ENCODE measurements at places on chromosomes 3 and 15. TPM values are rescaled to one million over a fixed set of nuclear protein-coding genes. Genes with fewer than 3 reads are reported as not detected.
A peak's percentile ranks its signal among the peaks of the same experiment; 100 is the strongest.

GRCh38 chr3:42730294-42730693 is 27.7 kb upstream of the HHATL start:
- no peak overlapping the region for H3K27ac ChIP-seq
- no peaks in the 10 kb centered on the region for H3K27me3 ChIP-seq
- H3K4me3 ChIP-seq: no peak overlapping the region
- no peaks in the 10 kb centered on the region for H3K36me3 ChIP-seq
- H3K4me1 ChIP-seq: no peaks in the 10 kb centered on the region
- DNase-seq: peak; percentile 47

- no peaks in the 10 kb centered on the region for H3K36me3 ChIP-seq
- H3K27me3 ChIP-seq: no peaks in the 10 kb centered on the region
- H3K4me3 ChIP-seq: no peak overlapping the region
- no peaks in the 10 kb centered on the region for H3K4me1 ChIP-seq
These were observed 176.3 kb upstream of the LMCD1 start for GRCh38 chr3:8325306-8325705.

- H3K27me3 ChIP-seq: no peaks in the 10 kb centered on the region
- DNase-seq: no peak
- H3K4me3 ChIP-seq: no peak overlapping the region
- H3K36me3 ChIP-seq: no peaks in the 10 kb centered on the region
- H3K4me1 ChIP-seq: no peaks in the 10 kb centered on the region
These were observed 187.8 kb downstream of the PYDC2 start for GRCh38 chr3:191648787-191649186.

DNA sequence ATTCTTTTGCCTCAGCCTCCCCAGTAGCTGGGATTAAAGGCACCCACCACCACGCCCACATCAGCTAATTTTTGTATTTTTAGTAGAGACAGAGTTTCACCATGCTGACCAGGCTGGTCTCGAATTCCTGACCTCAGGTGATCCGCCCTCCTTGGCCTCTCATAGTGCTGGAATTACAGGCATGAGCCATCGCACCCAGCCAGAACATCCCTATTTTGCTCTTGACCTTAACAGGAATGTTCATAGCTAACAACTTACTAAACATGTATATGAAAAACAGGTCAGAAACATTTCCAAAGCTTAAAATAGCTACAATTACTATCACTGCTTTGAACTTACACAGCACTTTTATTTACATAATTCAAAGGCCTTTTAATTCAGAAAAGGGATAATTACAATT is 33.7 kb downstream of the UQCC5 start:
- no peak overlapping the region for H3K27ac ChIP-seq
- H3K36me3 ChIP-seq: no peaks in the 10 kb centered on the region
- H3K4me1 ChIP-seq: peaks cover 12% of the 10 kb centered on the region
- H3K4me3 ChIP-seq: no peak overlapping the region

GRCh38 chr3:187769771-187770170 is 24.5 kb upstream of the BCL6 start:
- no peaks in the 10 kb centered on the region for H3K4me1 ChIP-seq
- H3K27ac ChIP-seq: no peak overlapping the region
- H3K27me3 ChIP-seq: no peaks in the 10 kb centered on the region

DNA sequence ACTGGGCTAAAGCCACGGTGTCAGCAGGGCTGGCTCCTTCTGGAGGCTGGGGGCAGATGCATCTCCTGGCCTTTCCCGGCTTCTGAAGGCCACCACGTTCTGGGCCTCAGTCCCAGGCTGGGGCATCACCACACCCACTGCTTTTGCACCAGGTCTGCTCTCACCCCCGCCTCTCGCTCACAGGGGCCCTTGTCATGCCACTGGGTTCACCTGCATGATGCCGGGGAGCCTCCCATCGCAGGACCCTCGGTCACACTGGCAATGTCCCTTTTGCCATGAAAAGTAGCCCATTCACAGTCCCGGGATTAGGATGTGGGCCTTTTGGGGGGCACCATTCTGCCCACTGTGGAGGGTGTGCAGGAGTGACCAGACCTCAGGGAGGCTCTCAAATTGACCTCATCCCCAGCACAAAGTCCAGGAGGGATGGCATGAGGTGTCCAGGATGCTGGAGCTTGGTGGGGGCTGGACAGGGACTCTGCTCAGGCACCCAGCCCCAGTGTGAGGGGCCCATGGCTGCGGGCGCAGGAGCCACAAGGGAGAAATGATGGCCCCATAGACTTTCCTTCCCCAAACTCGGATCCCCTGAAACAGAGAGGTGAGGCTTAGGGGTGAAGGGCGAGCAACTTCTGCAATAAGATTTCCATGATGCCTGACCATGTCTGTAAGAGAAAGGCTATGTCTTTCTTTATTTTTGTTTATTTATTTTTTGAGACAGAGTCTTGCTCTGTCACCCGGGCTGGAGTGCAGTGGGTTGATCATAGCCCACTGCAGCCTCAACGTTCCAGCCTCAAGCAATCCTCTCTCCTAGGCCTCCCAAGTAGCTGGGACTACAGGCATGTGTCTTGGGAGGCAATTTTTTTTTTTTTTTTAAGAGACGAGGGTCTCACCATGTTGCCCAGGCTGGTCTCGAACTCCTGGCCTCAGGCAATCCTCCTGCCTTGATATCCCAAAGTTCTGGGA is 189.1 kb downstream of the GOLGA6L6 start:
- H3K27me3 ChIP-seq: peaks cover 19% of the 10 kb centered on the region
- no peaks in the 10 kb centered on the region for H3K36me3 ChIP-seq
- H3K4me1 ChIP-seq: no peaks in the 10 kb centered on the region
- no peak for DNase-seq
- no peak overlapping the region for H3K4me3 ChIP-seq
- no peak overlapping the region for H3K27ac ChIP-seq

DNA sequence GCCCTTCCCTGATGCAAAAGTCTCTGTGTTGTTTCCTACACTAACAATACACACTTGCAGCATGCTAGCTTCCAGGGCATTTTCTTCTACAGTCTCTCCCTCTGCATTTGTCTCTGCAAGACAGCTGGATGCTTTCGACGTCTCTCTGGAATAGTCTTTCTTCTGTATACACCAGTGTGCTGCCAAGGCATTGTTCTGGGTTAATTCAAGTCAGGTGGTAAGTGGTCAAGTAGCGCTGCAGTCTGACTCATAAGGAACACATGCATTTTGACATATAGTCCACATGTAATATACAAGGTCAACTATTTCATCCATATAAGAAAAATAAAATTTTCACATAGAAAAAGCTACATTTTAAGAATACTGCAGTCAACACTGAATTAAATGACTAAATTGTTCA is 92.7 kb downstream of the MYLK start:
- H3K4me3 ChIP-seq: no peak overlapping the region
- no peaks in the 10 kb centered on the region for H3K27me3 ChIP-seq
- no peaks in the 10 kb centered on the region for H3K4me1 ChIP-seq
- H3K36me3 ChIP-seq: no peaks in the 10 kb centered on the region

DNA sequence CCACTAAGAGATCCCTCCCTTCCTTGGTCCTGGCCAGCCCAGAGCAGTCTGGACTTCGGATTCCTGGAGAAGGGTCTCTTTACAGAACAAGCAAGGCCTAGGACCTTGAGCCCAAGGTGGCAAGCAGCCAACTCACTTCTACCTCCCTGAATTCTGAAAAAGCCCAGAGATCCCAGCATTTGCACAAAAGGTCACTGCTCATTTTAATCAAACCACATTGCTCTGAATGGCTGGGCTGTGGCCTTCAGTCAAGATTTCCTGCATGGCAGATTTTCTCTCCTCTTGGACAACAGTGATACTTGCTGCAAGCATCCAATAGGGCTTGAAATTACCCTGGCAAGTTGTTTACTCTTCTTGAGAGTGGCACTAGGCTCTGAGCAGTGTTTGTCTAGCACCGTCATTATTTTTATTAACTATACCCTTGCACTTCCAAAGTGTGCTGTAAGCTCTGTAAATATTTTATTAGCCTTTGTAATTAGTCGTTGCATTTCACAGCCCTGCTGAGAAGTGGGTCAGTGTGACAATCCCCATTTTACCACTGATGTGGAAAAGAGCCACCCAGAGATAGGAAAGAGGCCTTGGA is 274.7 kb upstream of the CTNNB1 start:
- no peaks in the 10 kb centered on the region for H3K36me3 ChIP-seq
- DNase-seq: no peak
- no peaks in the 10 kb centered on the region for H3K27me3 ChIP-seq
- H3K4me3 ChIP-seq: no peak overlapping the region
- H3K27ac ChIP-seq: no peak overlapping the region

The LACTB gene
- total RNA-seq: 34.5 TPM

The HTR3E gene
- total RNA-seq: not detected

DNA sequence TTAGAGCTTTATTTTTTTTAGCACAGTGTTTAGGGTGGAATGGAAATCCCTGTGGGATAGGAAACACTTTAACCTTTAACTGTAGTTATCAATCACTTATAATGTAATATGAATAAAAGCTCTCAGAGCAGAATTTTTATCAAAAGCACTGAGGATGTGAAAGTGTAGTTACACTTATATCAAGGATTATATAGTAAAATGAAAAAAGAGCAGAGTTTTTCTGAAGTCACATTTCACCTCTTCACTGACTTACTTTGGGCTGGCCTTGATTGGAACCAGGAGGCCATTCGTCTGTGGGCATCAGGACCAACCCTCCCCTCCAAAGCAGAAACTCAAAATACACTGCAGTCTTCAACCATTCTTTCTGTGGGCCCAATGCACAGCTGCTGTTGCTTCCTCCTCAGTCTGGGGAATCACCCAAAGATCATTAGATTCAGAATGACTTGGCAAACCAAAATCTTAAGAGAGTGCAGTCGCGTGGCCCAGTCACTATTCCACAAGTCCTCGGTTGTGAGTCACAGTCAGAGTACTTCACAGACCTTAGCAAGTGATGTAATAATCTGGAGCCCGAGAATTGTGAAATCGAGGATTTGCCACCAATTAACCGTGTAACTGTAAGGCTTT is 132.6 kb upstream of the COL8A1 start:
- DNase-seq: no peak
- H3K4me3 ChIP-seq: no peak overlapping the region
- H3K36me3 ChIP-seq: no peaks in the 10 kb centered on the region
- H3K27me3 ChIP-seq: no peaks in the 10 kb centered on the region

The MYD88 gene
- 3.8 TPM for total RNA-seq

DNA sequence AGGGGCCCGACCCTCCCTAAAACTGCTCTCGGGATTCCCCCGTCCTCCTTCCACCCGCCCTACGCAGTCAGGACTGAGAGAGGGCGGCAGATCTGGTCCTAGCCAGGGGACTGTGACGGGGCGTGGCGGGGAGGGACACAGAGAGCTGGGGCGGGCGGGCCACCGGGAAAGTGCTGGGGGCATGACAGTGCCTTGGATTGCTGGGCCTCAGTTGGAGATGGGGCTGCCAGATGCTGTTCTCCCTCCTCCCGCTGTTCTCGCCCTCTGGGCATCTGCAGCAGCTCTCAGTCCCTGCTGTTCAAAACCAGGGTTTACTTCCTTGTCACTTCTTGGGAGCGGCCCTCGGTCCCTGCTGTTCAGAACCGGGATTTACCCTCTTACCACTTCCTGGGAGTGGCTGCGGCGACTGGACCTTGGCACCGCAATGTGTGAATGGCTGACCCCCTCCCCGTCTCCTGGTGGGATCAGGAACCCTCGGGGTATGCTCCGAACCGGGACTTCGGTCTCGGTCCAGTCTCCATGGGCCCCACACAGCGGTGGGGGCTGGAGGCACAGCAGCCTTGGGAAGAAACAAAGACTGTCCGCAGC is 1.8 kb upstream of the RPP25 start:
- H3K27ac ChIP-seq: peak overlapping the region; percentile 55
- H3K27me3 ChIP-seq: no peaks in the 10 kb centered on the region
- peak; percentile 37 for DNase-seq
- H3K36me3 ChIP-seq: no peaks in the 10 kb centered on the region
- H3K4me1 ChIP-seq: peaks cover 18% of the 10 kb centered on the region

- DNase-seq: no peak
- H3K27ac ChIP-seq: no peak overlapping the region
- H3K27me3 ChIP-seq: no peaks in the 10 kb centered on the region
- H3K4me3 ChIP-seq: no peak overlapping the region
These were observed 40.9 kb downstream of the SNX4 start for GRCh38 chr3:125479091-125479490.

DNA sequence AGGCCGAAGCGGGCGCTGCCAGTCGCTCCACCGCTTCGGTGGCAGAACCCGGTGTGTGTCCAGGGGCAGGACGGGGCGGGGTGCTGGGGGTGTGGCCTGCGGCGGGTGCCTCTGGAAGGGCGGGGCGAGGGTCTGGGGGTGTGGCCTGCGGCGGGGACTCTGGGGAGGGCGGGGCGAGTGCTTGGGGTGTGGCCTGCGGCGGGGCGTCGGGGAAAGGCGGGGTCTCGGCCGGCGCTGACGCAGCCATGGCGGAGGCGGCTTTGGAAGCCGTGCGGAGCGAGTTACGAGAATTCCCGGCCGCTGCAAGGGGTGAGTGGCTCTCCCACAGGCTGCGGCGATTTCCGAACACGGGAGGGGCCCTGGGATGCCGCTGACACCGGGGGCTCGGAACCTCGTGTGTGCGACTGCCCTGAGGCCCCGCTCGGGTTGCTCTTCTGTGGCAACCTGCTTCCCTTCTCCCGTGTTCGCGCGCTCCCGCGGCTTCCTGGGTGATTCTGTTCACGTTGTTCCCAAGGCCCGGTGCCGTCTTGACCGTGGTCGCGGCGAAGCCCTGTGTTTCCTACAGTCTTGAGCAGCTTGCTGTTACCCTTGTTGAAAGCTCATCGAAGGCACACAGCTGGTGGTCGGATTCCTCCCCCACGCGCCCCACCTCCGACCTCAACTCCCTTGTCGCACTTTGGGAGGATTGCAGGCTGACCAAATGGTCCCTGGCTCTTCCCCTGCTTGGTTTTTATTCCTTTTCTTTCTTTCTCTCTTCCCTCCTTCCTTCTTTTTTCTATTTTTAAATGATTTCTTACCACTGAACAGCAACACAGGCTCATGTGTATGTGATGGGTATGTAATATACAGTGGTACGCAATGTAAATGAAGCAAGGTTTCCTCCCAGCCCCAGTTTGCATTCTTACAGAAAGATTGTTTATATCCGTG is at the start of gene JMJD7:
JMJD7 (plus strand) TSS at position 213 of the 927 bp plus-strand sequence; CDS start at position 246, 33 bp downstream.
- peak; percentile 96 for DNase-seq
- H3K27ac ChIP-seq: peak within 1 kb of the TSS; percentile 86
- peak within 1 kb of the TSS; percentile 83 for H3K4me3 ChIP-seq
- H3K4me1 ChIP-seq: peaks cover 13% of the 10 kb centered on the region
- H3K27me3 ChIP-seq: no peaks in the 10 kb centered on the region

The FBXO40 gene
- not detected for total RNA-seq

- no peaks in the 10 kb centered on the region for H3K27me3 ChIP-seq
- no peak overlapping the region for H3K27ac ChIP-seq
- H3K4me1 ChIP-seq: peaks cover 8% of the 10 kb centered on the region
- no peak for DNase-seq
- H3K4me3 ChIP-seq: no peak overlapping the region
- H3K36me3 ChIP-seq: no peaks in the 10 kb centered on the region
These were observed 164.6 kb downstream of the CHSY1 start for GRCh38 chr15:101087172-101087769.

The KCNMB2 gene
- not detected for total RNA-seq

- no peak overlapping the region for H3K27ac ChIP-seq
- H3K4me1 ChIP-seq: peaks cover 9% of the 10 kb centered on the region
- H3K36me3 ChIP-seq: no peaks in the 10 kb centered on the region
- DNase-seq: no peak
- no peak overlapping the region for H3K4me3 ChIP-seq
These were observed 3.8 kb upstream of the LOXL1 start for GRCh38 chr15:73922186-73923151.
